Adrenal gland (tissue), 19 donors: ENCODE measurements at places on chromosomes 5 and 9. TPM values are rescaled to one million over a fixed set of nuclear protein-coding genes. Genes with fewer than 3 reads are reported as not detected.

DNA sequence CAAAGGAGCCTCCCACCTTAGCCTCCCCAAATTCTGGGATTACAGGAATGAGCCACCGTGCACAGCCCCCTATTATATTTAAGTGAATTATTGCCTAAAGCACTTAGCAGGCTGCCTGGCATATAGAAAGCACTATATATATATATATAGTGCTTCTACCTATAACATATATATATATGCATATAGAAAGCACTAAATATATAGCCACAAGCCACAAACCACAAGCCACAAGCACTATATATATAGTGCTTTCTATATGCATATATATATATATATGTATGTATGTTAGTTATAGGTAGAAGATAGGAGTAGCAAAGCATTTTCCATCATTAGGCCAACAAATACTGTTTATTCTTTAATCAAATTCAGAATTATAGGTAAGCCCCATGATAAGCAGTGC lies 185.8 kb downstream of the CWC27 start:
- H3K4me3 ChIP-seq, result no peak overlapping the region
- no peaks in the 10 kb centered on the region for H3K27me3 ChIP-seq
- DNase-seq, result no peak
- no peaks in the 10 kb centered on the region for H3K36me3 ChIP-seq
- H3K4me1 ChIP-seq, result no peaks in the 10 kb centered on the region

The C9orf78 gene
- 64.5 TPM for total RNA-seq

The TOR2A gene
- total RNA-seq, result 11.6 TPM

GRCh38 chr5:134490255-134490924 lies 35.1 kb upstream of the JADE2 start:
- no peaks in the 10 kb centered on the region for H3K27me3 ChIP-seq
- no peak overlapping the region for H3K27ac ChIP-seq
- no peaks in the 10 kb centered on the region for H3K4me1 ChIP-seq
- H3K4me3 ChIP-seq, result no peak overlapping the region

- no peak overlapping the region for H3K27ac ChIP-seq
- H3K27me3 ChIP-seq, result no peaks in the 10 kb centered on the region
- H3K4me3 ChIP-seq, result no peak overlapping the region
- H3K4me1 ChIP-seq, result no peaks in the 10 kb centered on the region
- DNase-seq, result no peak
- H3K36me3 ChIP-seq, result no peaks in the 10 kb centered on the region
Measured at GRCh38 chr5:144060598-144060997, 109.9 kb downstream of the YIPF5 start.

DNA sequence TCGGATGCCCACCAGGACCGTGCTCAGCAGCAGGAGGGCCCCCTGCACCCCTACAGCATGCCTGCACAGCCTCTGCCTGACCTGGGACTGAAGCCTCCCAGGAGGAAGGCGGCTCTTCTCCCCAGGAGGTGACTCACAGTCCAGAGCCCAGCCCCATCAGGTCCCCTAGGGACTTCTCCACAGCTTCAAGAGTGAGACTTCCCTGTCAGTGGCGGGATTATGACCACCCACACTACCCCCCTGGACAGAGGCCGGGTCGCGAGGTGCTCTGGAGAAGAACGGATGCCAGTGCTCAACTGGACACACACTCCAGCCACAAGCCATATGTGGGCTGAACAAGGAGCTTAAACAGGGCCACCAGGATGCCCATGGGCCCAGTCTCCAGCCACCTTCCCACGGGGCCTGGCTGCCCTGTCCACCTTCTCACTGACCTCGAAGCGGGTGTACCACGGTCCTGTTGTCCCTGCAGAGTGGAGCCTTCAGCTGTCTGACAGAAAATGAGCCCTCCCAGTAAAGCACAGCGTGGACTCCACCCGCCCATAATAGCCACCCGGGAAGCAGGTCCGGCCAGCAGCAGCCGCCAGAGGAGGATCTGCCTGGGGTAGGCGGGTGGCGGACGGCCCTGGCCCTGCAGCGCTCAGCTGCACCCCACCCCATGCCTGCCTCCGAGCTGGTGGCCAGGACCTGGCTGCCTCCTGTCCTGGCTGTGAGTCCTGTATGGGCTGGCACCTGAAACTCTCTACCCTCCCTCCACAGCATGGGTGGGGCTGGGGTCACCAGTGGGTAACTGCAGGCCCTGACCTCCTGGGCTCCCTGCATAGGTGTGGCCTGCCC lies 54.7 kb downstream of the SEMA4D start:
- H3K36me3 ChIP-seq, result no peaks in the 10 kb centered on the region
- no peak for DNase-seq
- H3K4me1 ChIP-seq, result peaks cover 17% of the 10 kb centered on the region
- no peaks in the 10 kb centered on the region for H3K27me3 ChIP-seq

The MELK gene
- total RNA-seq, result 0.53 TPM

DNA sequence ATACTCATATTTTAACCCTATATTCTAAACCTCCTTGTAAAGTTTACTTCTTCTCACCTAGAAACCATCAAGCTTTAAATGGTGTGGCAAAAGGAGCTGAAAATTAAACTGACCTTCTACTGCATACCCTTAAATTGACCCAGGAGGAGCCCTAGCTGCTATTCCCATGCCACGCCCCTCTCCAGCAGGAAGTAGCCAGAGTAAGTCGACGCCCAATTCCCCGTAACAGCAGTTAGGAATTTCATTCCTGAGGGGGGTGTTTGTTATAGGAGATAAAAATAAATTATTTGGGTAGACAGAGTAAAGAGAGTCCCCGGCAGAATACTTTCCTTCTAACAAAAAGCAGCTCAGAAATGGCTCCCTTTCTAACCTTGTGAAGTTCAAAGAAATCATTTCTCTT lies 111.8 kb upstream of the FAM174A start:
- H3K4me1 ChIP-seq, result no peaks in the 10 kb centered on the region
- no peaks in the 10 kb centered on the region for H3K27me3 ChIP-seq
- H3K4me3 ChIP-seq, result no peak overlapping the region
- H3K27ac ChIP-seq, result no peak overlapping the region
- no peaks in the 10 kb centered on the region for H3K36me3 ChIP-seq

- H3K27ac ChIP-seq, result no peak overlapping the region
- H3K36me3 ChIP-seq, result no peaks in the 10 kb centered on the region
- no peak overlapping the region for H3K4me3 ChIP-seq
- no peaks in the 10 kb centered on the region for H3K4me1 ChIP-seq
Measured at GRCh38 chr5:88144219-88145001, 124.2 kb downstream of the TMEM161B start.

- H3K4me3 ChIP-seq, result no peak overlapping the region
- peak overlapping the region; percentile 78 for H3K27ac ChIP-seq
- H3K36me3 ChIP-seq, result no peaks in the 10 kb centered on the region
- no peaks in the 10 kb centered on the region for H3K27me3 ChIP-seq
- DNase-seq, result no peak
Measured at GRCh38 chr9:127611603-127611898, 526 bp upstream of the STXBP1 start.

DNA sequence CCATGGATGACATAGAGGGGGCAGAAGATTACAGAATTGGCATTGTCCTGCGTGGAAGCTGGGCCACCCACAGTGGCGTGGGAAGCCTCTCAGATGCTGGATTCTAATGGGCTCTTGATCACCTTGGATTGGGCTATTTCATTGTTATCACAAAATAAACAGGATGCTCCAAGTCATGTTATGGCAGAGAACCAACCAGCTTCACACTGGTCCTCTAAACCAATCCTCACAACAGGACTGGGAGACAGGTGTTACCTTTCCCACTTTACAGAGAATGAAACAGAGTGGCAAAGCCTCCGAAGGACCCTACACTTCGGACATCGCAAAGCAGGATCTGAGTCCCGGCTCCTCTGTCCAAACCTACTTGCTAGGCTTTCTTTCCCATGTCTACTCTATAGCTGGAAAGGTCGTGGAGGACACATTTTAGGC lies 455 bp upstream of the SMIM3 start:
- H3K4me1 ChIP-seq, result peaks cover 32% of the 10 kb centered on the region
- H3K27ac ChIP-seq, result peak overlapping the region; percentile 85
- no peaks in the 10 kb centered on the region for H3K36me3 ChIP-seq
- DNase-seq, result peak; percentile 23
- no peaks in the 10 kb centered on the region for H3K27me3 ChIP-seq

- no peaks in the 10 kb centered on the region for H3K36me3 ChIP-seq
- no peak overlapping the region for H3K4me3 ChIP-seq
- H3K4me1 ChIP-seq, result no peaks in the 10 kb centered on the region
- H3K27me3 ChIP-seq, result no peaks in the 10 kb centered on the region
- DNase-seq, result no peak
Measured at GRCh38 chr5:85428426-85428934, 1043.8 kb upstream of the EDIL3 start.

- no peak overlapping the region for H3K4me3 ChIP-seq
- H3K27ac ChIP-seq, result no peak overlapping the region
- H3K4me1 ChIP-seq, result peaks cover 6% of the 10 kb centered on the region
- no peaks in the 10 kb centered on the region for H3K27me3 ChIP-seq
- H3K36me3 ChIP-seq, result no peaks in the 10 kb centered on the region
Measured at GRCh38 chr9:117737721-117738226, 33.6 kb downstream of the TLR4 start.

- no peaks in the 10 kb centered on the region for H3K36me3 ChIP-seq
- H3K4me3 ChIP-seq, result no peak overlapping the region
- H3K4me1 ChIP-seq, result peaks cover 12% of the 10 kb centered on the region
- no peak overlapping the region for H3K27ac ChIP-seq
- DNase-seq, result no peak
Measured at GRCh38 chr5:173498286-173498685, 118.2 kb downstream of the BOD1 start.

The IL3 gene
- not detected for total RNA-seq

GRCh38 chr9:98833090-98833956 lies 25.9 kb downstream of the GALNT12 start:
- DNase-seq, result no peak
- H3K27ac ChIP-seq, result no peak overlapping the region
- H3K4me3 ChIP-seq, result no peak overlapping the region
- peaks cover 5% of the 10 kb centered on the region for H3K4me1 ChIP-seq
- H3K36me3 ChIP-seq, result no peaks in the 10 kb centered on the region

GRCh38 chr9:110116543-110116885 lies 91.4 kb downstream of the C9orf152 start:
- H3K27me3 ChIP-seq, result no peaks in the 10 kb centered on the region
- H3K4me3 ChIP-seq, result no peak overlapping the region
- no peak overlapping the region for H3K27ac ChIP-seq
- DNase-seq, result no peak
- no peaks in the 10 kb centered on the region for H3K36me3 ChIP-seq

DNA sequence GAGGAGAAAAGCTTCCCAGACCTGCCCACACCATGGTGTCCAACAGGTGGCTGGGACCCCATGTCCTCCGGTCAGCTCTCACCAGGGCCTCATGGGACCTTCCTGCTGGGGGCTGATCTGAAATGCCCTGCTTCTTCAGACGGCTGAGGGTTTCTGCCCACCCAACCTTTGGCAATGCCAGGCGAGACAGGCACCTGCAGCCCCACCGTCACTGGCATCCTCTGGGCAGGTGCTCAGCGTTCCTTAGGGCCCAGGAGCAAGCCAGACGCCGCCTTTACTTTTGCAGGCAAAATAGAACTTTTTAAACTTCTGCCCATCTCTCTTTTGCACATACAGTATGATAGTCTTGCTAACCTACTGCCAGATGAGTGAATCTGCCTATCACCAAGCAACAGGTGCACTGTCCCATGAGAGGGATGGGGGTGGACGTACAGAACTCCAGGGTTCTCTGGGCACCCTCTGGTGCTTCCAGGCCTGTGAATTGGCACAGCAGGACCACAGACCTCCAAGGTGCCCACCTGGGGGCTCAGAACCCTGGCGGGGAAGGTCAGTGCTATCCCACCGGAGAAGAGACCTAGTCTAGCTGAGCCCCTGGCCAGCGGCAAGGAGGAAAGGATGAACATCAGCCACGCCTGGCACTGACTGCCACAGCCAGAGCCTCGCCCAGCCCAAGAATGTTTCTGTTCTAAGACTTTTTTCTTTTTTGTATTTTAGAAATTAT lies 7.5 kb downstream of the OBP2B start:
- no peak overlapping the region for H3K4me3 ChIP-seq
- H3K36me3 ChIP-seq, result no peaks in the 10 kb centered on the region
- peaks cover 5% of the 10 kb centered on the region for H3K27me3 ChIP-seq
- H3K4me1 ChIP-seq, result no peaks in the 10 kb centered on the region
- no peak overlapping the region for H3K27ac ChIP-seq

DNA sequence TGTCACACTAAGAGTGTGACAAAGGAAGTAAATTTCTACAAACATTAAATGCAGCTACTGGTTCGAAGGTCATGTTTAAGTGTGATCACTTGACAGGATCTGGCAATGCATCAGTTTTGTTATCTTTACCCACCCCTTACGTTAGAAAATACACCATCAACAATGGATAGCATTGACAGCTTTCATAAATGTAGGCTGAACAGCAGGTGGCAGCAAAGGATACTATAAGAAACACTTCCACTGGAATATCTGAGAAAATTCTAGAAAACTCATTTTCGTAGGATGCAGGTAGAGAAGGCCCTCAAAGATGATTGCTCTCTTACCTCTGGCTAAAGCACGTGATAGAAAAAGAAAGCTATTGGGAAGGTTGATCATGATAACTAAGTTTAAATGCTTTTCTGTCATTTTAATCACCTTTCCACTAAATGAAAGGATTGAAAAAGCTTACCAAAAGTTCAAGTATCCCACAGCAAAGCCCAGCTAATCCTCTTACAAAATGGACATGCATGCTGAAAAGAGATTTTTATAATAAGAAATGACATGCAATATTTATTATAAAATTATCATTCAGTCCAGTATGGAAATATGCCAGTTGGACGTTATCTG lies 292.5 kb downstream of the PARP8 start:
- no peak overlapping the region for H3K4me3 ChIP-seq
- no peak overlapping the region for H3K27ac ChIP-seq
- peaks cover 10% of the 10 kb centered on the region for H3K4me1 ChIP-seq
- no peaks in the 10 kb centered on the region for H3K36me3 ChIP-seq
- H3K27me3 ChIP-seq, result peaks cover 24% of the 10 kb centered on the region

DNA sequence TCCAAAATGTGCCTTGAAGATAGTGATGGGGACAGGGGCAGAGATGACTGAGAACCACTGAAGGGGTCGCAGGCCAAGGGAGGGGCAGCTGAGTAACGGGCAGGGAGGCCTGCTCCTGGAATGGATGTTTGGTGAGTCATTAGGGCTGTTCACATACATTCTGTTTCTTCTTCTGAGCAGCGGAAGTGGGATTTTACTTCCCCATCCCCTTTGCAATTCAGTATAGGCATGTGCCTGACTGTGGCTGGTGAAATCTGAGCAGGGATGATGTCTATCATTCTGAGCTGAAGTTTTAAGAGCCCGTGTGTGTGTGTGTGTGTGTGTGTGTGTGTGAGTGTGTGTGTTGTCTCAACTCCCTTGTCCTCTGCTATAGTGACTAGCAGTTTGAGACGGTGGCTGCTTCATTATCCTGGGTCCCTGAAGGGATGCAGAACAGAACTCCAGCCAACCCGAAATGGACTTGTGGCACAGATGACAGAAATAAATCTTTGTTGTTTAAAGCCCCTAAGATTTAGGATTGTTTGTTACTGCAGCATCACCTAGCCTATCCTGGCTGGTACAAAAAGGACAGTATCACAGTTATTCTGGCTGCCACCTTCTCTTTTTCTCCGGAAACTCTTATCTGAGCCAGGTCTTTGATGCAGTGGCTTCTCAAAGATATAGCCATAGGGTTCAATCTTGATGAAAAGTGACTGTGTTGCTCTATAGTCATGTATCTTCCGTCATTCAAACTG lies 29.2 kb upstream of the TGFBI start:
- no peak overlapping the region for H3K27ac ChIP-seq
- H3K27me3 ChIP-seq, result peaks cover 6% of the 10 kb centered on the region
- DNase-seq, result no peak
- H3K4me1 ChIP-seq, result peaks cover 3% of the 10 kb centered on the region
- H3K36me3 ChIP-seq, result no peaks in the 10 kb centered on the region

- H3K27ac ChIP-seq, result no peak overlapping the region
- H3K36me3 ChIP-seq, result peaks cover 17% of the 10 kb centered on the region
- no peak overlapping the region for H3K4me3 ChIP-seq
- DNase-seq, result no peak
Measured at GRCh38 chr9:93629920-93630319, 53.5 kb downstream of the PHF2 start.

GRCh38 chr5:156879665-156880285 lies 29.7 kb downstream of the PPP1R2B start:
- no peaks in the 10 kb centered on the region for H3K27me3 ChIP-seq
- H3K36me3 ChIP-seq, result no peaks in the 10 kb centered on the region
- no peak overlapping the region for H3K4me3 ChIP-seq
- no peaks in the 10 kb centered on the region for H3K4me1 ChIP-seq
